ENCODE measurements at places on chromosomes 6 and 20.
A peak's percentile ranks its signal among the peaks of the same experiment; 100 is the strongest.

GRCh38 chr20:10788055-10788454, 114.3 kb upstream of the JAG1 start:
- no peak for DNase-seq

GRCh38 chr6:169851641-169852503, 100.5 kb downstream of the ERMARD start:
- DNase-seq = no peak

DNA sequence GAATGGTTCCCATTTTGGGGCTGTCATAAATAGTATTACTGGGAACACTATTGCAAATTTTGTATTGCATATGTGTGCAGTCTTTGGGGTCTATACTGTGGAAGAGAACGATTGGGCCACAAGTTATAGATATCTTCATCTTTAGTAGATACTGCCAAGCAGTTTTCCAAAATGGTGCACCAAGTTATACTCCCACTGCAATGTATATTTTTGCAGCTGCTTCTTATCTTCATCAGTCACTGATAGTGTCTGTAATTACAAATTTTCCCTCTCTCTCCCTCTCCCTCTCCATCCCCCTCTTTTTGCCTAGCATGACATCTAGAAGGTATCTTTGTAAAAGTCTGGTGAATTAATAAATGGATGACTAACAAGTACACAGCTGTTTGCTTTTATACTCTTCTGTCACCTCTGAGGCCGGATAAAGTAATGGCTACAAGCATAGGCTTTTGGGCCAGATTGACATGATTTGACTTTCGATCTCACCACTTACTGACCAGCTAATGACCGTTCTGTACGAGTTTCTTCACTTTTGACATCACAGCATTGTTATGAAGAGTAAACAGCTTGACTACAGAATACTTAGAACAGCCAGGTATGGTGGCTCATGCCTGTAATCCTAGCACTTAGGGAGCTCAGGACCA, 113.3 kb upstream of the SLC2A12 start:
- no peak for DNase-seq

DNA sequence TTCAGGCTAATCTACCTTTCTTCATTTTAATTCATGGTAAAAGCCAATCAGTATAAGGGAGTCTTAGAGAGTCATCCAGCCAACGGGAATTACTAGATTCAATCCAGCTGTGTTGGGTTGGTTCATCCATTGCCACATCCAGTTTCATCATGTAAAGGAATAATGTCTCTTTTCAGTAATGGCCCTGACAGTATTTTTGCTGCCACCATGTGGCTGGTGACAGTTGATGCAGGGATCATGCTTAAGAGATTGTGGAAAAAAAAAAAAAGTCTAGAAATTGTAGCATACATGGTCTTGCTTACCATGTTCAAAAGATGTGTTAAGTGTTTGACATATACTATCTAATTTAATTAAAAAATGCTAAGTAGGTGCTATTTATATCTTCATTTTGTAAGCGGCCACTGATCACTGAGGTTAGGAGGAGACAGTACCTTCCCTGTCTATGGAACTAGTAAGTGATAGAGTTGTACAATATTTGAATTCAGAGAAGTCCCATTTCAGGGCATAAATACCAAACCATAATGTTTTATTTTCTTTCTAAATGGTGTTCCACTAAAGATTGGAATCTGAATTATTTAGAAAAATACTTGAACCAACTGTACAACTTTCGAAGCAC, 135.9 kb downstream of the KHDRBS2 start:
- peak; percentile 74 for DNase-seq

- peak; percentile 65 for DNase-seq
Measured at GRCh38 chr6:52352239-52353018, 9.5 kb upstream of the PAQR8 start.

DNA sequence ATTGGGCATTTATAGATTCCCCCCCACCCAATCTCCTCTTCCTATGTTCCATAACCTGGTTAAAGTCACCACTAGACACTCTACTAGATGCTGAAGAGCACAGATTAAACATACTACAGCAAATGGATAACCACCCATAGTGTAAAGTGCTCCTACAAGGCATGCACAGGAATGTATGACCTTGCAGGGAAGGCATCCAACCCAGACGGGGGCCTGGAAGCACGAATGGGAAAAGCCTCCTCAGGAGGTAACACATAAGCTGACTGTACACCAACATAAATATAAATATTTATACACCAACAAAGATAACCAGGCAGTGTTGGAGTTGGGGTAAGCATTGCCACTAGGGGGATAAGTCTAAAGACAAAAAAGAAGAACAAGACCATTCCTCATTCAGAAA, 691.7 kb downstream of the GRIK2 start:
- DNase-seq = no peak

DNA sequence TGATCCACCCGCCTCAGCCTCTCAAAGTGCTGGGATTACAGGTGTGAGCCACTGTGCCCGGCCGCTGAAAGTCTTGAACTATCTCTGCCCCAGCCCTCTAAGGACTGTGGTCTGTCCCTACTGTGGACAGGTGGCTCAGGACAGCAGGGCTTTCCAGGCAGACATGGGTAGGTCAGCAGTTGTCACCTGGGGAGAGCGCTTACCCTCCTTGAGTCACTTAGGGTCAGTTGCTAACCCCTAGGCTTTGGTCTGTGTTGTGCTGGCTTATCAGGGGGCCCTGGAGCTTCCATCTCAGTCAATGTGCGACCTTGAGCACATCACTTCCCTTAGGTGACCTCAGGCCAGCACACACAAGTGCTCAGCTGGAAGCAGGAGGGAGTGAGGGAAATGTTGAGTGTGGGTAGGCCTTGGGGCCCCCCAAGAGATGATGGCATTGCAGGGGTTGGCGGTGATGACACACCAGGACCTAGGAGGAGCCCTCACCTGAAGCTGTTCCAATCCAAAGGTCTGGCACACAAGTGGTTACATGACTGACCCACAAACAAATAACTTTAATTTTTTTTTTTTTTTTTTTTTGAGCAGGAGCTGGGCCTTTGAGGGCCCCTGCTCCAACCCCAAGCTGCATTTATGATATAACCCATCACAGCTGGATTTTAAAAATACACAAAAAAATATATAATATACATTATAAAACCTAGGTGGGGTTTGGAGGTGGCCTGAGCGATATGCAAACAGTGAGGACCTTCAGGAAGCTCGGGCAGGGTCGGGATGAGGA, 5.1 kb downstream of the RPL10A start:
- DNase-seq = no peak

DNA sequence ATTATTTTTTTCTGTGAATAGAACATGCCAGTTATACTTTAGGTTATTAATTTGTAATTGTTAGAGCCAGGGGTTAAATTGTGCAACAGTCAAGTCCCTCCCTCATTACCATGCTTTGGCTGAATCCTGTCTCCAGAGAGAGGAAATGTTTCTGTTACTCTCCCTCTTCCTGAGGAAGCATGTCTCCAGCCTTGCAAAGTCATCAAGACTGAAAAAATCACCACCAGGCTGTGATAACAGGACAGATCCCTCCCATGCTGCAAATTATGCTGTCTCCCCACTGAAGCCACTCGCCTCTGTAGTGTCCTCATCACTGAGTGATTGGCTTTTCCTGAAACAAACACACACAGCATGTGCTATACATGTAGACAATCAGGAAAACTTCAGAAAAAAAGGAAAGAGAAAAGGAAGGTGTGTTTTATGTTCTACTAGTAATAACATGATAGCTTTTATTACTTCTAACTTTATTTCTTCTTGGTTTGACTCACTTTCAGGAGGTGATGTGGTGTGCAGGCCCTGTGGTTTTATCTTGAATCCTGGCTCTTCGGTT, 290.0 kb upstream of the JAG1 start:
- peak; percentile 15 for DNase-seq

DNA sequence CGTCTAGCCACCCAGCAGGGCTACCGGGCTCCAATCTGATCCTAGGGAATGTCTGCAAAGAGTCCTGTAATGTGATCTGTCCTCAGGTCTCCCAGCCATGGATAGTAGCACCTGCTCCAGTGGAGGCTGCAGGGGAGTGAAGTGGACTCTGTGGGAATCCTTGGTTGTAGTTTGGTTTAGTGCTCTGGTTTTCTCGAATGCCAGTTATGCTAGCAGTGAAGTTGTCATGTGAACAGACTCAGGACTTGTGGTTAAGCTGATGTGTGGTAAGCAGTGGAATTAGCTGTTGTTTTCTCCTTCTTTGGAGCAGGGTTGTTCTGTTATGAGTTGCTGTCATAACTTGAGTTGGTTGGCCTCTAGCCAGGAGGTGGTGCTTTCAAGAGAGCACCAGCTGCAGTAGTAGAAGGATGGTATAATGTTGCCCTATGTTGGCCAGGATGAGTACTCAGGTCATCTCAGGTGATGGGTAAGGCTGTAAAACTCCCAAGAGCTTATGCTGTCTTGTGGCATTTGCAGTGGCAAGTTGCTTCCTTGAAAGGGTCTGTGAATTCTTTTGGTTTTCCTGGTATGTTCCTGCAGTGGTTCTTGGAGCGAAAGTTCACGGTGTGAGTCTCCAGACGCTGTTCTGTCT, 390.2 kb downstream of the UTRN start:
- DNase-seq = peak; percentile 79

- DNase-seq = peak; percentile 82
Measured at GRCh38 chr20:32819992-32820697, 391 bp downstream of the MAPRE1 start.

- DNase-seq = no peak
Measured at GRCh38 chr20:57260934-57261333, 5.5 kb downstream of the BMP7 start.

GRCh38 chr6:142698751-142699150, 246.2 kb downstream of the HIVEP2 start:
- peak; percentile 8 for DNase-seq

DNA sequence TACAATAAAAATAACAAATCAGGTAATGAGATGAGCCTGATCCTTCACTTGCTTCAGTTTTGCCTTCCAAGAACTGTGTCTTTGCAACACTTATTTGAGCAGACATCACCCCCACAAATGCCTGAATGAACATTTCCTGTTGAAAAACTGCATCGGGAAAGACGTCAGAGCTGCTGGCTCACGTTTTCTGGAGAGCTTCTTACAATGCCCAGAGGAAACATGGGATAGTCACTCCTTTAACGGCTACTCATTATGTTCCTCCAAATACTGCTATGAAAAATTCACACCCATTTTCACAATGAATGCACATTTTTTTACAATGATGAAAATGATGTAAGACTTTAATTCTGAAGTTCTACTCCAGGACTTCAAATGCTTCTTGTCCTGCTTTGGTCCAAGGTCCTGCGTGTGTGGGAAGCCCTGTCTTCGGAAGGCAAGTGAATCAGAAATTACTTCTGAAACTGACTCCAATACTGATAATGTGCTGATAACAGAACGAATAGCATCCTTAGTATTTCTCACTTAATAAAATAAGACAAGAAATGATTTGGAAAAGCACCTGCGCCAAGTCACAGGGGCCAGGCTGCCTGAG, 238.0 kb downstream of the ANKRD60 start:
- DNase-seq = no peak

GRCh38 chr6:75437421-75437891, 56.1 kb downstream of the FILIP1 start:
- no peak for DNase-seq

DNA sequence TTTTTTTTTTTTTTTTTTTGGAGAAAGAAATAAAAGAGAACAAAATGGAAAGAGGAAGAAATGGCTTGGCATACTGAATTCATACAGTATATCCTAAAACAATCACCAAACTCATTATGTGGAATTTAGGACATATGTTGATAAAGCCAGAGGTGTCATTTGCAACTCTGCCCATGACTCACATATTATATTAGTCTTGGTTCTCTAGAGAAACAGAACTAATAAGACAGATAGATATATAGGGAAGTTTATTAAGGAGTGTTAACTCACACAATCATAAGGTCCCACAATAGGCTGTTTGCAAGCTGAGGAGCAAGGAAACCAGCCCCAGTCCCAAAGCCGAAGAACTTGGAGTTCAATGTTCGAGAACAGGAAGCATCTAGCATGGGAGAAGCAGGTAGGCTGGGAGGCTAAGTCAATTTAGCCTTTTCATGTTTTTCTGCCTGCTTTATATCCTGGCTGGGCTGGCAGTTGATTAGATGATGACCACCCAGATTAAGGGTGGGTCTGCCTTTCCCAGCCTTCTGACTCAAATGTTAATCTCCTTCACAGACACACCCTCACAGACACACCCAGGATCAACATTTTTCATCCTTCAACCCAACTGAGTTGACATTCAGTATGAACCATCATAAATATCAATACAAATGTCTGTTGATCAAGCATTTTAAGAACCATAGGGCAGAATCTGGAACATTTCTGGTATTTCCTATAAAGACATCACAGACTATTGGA, 102.3 kb downstream of the UBE3D start:
- peak; percentile 19 for DNase-seq

- DNase-seq = peak; percentile 71
Measured at GRCh38 chr6:14903176-14904038, 342.5 kb upstream of the JARID2 start.

DNA sequence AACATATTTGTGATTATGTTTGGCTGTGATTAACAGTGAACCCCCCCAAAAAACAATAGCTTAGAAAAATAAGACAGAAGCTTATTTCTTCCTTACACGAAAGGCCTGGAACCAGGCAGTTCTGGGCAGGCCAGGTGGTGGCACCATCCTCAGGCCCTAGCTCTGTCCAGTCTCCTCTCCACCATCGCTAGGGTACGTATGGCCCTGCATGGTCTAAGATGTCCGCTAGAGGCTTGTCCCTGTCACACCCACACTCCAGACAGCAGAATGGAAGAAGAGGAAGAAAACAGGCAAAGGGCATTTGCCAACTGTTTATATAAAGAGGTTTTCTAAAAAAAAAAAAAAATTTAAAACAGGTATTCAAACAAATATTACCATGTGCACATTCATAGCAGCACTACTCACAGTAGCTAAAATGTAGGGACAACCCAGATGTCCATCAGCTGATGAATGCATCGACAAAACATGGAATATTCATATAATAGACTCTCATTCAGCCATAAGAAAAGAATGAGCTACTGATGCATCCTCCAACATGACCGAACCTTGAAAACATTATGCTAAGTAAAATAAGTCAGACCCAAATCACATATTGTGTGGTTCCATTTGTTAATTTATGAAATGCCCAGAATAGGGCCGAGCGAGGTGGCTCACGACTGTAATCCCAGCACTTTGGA, 6.7 kb downstream of the TGM3 start:
- DNase-seq = no peak

GRCh38 chr6:6471276-6471675, 117.2 kb upstream of the LY86 start:
- DNase-seq = no peak

DNA sequence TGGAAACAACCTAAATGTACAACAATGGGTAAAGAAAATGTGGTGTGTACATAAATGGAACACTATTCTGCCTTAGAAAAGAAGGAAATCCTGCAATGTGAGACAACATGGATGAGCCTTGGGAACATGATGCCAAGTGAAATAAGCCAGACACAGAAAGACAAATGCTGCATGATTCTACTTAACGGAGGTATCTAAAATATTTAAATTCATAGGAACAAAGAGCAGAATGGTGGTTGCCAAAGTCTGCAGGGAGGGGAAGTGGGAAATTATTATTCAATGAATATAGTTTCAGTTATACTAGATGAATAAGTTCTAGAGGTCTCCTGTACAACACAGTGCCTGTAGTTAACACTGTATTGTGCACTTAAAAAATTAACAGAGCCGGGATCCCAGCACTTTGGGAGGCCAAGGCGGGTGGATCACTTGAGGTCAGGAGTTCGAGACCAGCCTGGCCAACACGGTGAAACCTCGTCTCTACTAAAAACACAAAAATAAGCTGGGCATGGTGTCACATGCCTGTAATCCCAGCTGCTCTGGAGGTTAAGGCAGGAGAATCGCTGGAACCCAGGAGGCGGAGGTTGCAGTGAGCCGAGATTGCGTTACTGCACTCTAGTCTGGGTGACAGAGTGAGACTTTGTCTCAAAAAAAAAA, 71.4 kb upstream of the SNX9 start:
- DNase-seq = no peak

- DNase-seq = no peak
Measured at GRCh38 chr6:27651371-27651732, 178.4 kb upstream of the ZNF184 start.

Measured in hematopoietic multipotent progenitor cell treated with erythropoietin and hydrocortisone succinate and interleukin-3 and kit ligand, for 4 days (in vitro differentiated cells).